Esophagus squamous epithelium (tissue), 5 donors: ENCODE measurements at places on chromosomes 16 and 17.
A peak's percentile ranks its signal among the peaks of the same experiment; 100 is the strongest.

GRCh38 chr17:1627182-1627981 lies 1.3 kb downstream of the SLC43A2 start:
- no peak for DNase-seq

GRCh38 chr16:57613514-57613913 lies 14.9 kb upstream of the ADGRG1 start:
- no peak for DNase-seq

GRCh38 chr16:11563493-11564040 lies 23.2 kb downstream of the LITAF start:
- DNase-seq, result no peak

GRCh38 chr17:49201481-49201927 lies 8.9 kb downstream of the GNGT2 start:
- no peak for DNase-seq

GRCh38 chr17:1354030-1354429 lies 46.0 kb downstream of the YWHAE start:
- DNase-seq, result no peak

DNA sequence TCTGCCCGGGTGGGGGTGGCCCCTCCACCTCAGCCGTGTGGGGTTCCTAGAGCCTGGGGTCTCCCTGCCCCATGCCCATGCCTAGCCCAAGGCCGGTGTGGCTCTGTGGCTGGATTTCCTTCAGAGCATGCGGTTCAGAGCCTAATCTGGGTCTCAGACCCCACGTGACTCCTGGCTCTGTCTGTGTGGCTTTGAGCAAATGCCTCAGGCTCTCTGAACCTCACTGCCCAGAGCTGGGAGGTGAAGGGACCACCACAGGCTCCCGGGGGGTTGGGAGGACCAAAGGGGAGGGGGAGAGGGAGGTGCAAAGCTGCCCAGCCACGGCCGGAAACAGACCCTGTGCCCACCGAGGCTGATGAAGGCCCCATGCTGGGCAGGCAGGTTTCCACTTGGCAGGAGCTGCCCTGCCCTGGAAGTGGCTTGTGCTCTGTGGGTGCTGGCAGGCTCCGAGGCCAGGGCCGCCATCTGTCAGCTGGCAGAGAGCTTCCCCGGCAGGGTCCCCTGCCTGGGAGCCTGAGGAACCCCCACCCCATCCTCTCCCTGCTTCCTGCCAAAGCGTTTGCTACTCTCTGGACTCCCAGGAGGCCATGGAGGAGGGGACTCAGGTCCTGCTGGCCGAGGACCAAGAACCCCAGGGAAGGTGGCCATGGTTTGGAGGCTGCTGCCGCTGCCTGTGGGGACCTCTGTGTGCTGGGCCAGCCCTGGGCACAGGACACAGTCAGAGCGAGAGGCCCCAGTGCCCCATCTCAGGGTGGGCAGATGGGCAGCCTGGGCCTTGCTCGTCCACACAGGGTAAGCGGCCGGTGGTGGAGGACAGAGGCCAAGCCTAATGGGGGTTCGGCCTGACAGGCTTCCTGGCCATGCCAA lies 4.0 kb downstream of the CDH15 start:
- no peak for DNase-seq

DNA sequence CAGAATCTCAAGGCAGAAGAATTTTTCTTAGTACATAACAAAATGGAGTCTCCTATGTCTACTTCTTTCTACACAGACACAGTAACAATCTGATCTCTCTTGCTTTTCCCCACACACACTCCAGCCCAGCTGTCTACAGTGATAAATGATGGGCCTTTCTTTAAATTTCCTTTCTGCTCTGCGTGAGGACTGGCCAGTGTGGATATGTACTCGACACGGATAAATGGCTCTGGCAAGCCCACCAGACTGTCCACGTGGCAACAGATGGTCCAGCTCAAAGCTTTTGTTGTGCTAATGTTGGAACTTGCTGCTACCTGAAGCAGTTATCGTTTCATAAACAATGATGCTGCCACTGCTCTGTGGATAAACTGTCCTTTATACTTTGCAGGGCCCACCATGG lies 410.7 kb downstream of the TMEM114 start:
- no peak for DNase-seq

- no peak for DNase-seq
Observed at GRCh38 chr17:30957741-30958140, 13.1 kb upstream of the RNF135 start.

DNA sequence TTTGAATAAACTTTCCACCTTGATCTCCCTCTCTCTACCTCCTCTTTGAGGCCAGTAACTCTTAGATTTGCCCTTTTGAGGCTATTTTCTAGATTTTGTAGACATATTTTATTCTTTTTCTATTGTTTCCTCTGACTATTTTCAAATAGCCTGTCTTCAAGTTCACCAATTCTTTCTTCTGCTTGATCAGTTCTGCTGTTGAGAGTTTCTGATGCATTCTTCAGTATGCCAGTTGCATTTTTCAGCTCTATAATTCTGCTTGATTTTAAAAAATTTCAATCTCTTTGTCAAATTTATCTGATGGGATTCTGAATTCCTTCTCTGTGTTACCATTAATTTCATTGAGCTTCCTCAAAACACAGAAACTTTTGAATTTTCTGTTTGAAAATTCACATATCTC lies 257.5 kb downstream of the HAPSTR1 start:
- DNase-seq, result no peak

DNA sequence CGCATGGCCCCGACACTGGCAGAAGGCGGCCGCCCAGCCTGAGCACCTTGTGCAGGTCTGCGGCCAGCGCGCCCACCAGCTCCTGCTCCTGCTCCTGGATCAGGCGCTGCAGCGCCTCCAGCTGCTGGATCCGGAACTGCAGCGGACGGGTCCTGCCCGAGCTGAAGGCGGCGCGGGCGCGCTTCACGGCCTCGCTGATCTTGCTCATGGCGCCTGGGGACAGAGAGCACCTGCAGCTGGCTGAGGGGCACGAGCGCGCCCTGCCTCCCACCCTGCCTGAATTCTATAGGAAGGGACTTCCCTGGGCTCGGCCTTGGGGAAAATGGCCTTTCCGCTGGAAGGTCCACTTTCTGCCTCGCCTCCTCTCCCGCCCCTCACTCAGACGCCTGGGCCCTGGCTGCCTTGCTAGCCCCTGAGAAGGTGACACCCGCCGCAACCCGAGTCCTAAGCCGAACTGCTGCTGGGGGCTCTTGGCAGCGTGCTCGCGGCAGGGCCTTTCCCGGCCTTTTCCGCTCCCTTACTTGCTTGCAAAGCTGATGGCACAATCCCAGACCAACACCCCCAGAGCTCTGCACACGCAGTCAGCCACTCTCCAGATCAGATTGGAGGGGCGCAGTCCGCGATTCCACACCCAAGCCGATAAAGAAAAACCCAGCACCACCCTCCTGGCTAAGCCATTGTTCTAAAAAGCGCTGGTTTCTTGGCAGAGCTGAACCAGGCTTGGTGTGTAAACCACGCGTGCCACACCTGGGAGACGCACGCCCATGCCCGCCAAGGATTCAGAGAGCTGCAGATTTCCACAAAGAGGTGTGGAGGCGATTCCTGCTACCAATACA lies 3.0 kb downstream of the ALDH3A1 start:
- peak; percentile 33 for DNase-seq

GRCh38 chr17:49486012-49486641 lies 9.0 kb upstream of the NGFR start:
- DNase-seq, result no peak

- no peak for DNase-seq
Observed at GRCh38 chr16:69924777-69925191, 26.4 kb upstream of the CLEC18A start.

- no peak for DNase-seq
Observed at GRCh38 chr16:47750371-47750770, 289.2 kb downstream of the PHKB start.

DNA sequence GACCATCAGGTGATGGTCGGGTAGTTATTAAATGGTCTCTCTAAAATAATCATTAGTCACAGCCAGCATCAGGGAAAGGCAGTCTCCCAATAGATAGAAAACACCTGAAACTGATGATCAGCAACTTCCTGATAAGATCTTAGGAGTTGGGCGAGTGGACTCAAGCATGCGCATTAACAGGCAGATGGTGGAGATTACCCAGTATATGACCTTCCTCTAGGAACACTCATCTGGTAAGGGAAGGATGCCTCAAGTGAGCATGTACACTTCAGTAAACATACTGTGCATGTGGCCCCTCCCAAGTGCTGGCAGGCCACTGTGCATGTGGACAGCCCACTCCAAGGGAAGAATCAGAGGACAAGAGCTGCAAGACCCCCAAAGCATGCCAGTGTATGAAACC lies 105.9 kb downstream of the ABCC12 start:
- no peak for DNase-seq

- no peak for DNase-seq
Observed at GRCh38 chr16:56984639-56985038, 4.7 kb upstream of the NLRC5 start.

- DNase-seq, result no peak
Observed at GRCh38 chr16:85473323-85473722, 139.8 kb upstream of the GSE1 start.

DNA sequence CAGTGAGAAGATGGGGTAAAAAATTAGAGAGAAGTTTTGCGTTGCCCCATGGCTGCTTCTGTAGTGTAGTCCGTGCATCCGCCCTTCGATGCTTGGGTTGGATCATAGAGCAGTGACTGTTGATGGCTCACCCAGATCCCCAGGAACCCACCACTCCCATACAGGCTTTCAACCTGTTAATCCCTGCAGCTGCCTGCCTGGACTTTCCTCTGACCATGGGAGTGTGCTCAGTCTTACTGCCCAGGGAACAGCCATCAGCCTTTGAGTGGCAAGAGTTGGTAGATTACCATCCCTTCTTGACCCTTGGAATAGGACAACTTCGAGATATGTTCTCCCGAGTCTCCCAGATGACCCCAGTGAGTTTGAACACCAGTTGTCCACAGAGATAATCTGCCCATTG lies 299.5 kb upstream of the HSBP1 start:
- no peak for DNase-seq

- DNase-seq, result no peak
Observed at GRCh38 chr17:4554441-4554996, 665 bp downstream of the MYBBP1A start.

DNA sequence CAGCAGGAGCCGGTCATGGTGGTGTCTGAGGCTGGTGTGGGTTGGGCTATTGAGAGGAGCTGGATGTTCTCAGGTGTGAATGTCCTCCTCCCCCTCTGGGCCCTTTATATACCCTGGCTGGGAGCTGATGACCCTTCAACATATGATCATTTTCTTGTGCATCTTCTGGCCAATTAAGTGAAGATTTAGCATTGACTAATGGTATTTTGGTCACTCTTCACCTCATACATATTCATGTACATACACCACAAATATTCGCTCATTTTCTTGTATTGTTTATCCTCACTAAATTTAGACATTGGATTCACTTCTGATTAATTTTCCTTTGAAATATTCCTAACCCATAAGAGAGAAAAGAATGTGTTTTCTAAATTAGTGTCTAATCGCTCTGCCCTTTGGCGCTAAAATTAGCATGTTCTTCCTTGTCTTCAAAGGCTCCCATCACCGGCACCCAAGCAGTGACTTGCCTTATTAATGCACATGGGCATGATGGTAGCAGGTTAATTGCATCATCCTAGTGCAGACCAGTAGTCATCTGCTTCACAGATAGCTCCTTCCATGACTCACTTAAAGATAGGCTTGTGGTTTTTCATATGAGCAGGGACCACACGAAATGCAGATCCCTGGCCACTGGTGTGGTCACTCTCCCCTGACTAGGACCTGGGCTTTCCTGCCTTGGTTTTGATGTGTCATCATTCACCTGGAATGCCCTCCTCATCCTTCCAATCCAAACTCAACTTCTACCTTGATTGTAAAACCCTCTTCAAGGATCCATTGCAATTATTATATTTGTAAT lies at the start of gene KRTAP2-4:
TSS of gene KRTAP2-4 (minus strand) at position 51 of the 796 bp plus-strand sequence. CDS start at position 17, 34 bp downstream.
- DNase-seq, result no peak

GRCh38 chr17:81741594-81742452 lies 29.7 kb downstream of the SLC25A10 start:
- no peak for DNase-seq

GRCh38 chr16:79754501-79754900 lies 154.0 kb upstream of the MAF start:
- DNase-seq, result no peak

GRCh38 chr17:49779739-49780231 lies 8.7 kb upstream of the KAT7 start:
- DNase-seq, result no peak

DNA sequence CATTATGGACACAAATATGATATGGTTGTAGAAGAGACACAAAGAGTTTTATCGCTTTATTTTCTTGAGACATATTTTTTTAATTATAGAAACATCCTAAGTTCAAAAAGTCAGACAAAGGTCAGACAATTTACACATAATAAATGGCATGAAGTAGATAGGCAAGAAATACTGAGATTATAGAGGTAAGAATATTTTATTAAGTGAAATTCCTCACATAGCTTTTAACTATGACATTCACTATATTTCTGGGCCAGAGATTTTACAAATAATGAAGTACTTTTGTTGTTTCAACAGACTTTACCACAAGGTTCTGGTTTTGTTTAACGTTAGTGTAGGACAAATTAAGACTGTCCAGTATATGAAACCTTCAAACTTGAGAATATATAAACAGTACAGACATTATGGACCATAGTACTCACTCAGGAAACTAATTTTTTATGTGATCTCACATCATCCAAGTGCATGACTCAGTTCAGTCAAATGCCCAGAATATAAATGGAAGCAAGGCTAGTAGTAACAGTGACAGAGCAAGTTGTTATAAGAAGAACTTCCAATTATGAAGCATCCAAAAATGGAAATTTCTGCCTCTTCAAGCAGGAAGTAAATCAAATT lies 394.8 kb downstream of the KCNJ2 start:
- DNase-seq, result no peak
